ENCODE measurements at places on chromosomes 7 and 10. TPM values are rescaled to one million over a fixed set of nuclear protein-coding genes. Genes with fewer than 3 reads are reported as not detected.

DNA sequence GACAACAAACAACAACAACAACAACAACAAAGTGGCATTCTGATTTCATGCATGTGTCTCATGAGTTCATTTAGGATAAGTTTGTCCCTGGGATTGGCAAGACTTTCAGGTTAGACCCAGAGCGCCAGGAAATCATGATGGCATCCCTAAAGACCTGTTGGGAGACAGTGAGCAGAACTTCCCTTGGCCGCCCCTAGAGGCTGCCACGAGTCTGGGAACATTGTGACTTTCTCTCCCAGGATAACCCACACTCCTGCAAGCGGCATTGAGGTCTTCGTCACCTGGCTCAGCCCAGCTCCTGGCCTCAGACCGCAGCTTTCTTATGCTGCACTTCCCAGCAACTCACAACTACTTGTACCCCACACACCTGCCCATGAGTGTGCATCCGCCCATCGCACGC lies 80.5 kb upstream of the RNF32 start:
- DNase-seq = no peak

Gene PDZD7
- 0.27 TPM for polyA plus RNA-seq

Gene CUBN
- 0.76 TPM for polyA plus RNA-seq

GRCh38 chr7:27763983-27764508 lies 24.1 kb downstream of the TAX1BP1 start:
- no peak for DNase-seq

- DNase-seq = no peak
These were observed 477.1 kb downstream of the RPS24 start for GRCh38 chr10:78510566-78511323.

- DNase-seq = no peak
These were observed 173.4 kb downstream of the IMMP2L start for GRCh38 chr7:111388912-111389311.

DNA sequence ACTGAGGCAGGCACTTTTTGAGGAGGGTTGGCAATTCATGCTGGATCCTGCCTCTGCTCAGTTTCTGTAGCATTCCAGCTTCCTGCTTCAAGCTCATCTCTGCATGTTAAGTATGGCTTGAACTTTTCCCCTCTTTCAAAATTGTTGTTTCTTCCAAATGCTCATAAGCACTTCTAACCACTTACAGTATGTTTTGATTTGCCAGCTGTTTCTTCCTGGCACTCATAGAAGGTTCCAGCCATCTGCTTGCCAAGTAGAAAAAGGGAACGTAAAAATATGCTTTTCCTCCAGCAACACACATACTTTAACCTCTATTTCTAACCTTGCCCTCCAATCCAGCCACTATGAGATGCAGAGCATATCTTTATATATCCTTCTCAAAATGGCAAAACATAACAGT lies 692.6 kb upstream of the COBL start:
- DNase-seq = no peak

Gene VAX1
- polyA plus RNA-seq = not detected

Gene ZPBP
- not detected for polyA plus RNA-seq

- DNase-seq = no peak
These were observed at the start of gene GJC3 for GRCh38 chr7:99928994-99929729. Gene GJC3 (minus strand): TSS chr7:99929620. CDS start chr7:99929620, 0 bp downstream.

- DNase-seq = no peak
These were observed 33.0 kb upstream of the EMX2 start for GRCh38 chr10:117509573-117509972.

Data from AG04450 (cell line).